ENCODE measurements at places on chromosomes 6 and 20.

DNA sequence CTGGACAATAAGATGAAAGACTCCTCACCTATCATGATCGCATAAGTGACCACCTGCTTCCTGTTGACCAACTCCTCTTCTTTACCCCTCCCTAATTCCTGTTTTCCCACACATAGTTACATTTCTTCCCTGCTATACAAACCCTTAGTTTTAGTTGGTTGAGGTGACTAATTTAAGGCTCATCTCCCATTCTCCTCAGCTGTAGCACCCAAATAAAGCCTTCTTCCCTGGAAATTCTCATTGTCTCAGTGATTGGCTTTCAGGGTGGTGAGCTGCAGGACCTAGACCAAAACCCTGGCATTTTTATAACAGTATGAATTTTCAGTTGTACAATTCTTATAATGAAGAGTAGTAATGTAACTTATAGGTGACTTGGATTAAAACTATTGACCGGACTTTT, 2.1 kb downstream of the FKBP1C start:
- no peak for DNase-seq

DNA sequence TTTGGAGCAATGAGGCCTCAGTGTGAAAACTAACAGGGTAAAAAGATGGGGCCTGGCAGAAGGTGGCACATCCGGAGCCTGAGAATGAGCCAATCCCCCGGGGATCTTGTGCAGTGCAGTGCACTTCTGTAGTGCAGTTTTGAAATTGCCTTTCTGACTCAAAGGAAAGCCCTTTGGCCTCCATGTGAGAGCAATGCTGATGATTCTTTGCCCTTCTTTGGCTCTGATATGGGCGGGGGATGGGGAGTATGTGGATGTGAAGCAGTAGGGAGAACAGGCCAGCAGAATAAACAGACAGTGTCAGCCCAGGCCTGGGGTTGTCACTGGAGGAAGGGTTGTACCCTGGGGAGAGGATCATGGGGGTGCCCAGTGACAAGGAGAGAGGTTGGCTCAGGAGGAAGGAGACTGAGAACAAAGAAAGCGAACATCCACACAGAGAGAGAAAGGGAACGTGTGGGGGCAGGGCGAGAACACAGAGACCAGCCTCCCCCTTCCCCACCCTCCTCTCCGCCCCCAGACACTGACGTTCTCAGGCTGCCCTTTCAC, 351.2 kb downstream of the CDC5L start:
- DNase-seq = peak; percentile 66

DNA sequence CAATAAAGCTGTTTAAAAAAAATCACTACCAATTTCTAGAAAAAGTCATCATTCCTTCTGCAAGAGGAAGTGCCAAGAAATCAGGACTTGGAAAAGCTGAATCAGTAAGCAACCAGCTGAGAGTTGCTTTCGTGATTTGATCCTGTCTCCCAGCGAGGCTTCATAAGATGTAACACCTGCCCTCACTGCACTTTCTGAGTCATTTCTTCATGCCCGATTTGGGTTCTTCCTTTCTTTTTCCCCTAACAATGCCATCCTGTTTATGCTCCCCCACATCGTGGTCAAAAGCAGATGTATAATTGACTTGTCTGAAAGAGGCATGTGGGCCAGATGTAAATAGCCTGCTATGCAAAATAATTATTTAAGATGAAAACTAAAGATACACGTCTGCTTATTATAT, 52.1 kb downstream of the RIPOR2 start:
- peak; percentile 45 for DNase-seq

- peak; percentile 96 for DNase-seq
Observed at GRCh38 chr20:50071039-50071888, 41.7 kb downstream of the UBE2V1 start.

DNA sequence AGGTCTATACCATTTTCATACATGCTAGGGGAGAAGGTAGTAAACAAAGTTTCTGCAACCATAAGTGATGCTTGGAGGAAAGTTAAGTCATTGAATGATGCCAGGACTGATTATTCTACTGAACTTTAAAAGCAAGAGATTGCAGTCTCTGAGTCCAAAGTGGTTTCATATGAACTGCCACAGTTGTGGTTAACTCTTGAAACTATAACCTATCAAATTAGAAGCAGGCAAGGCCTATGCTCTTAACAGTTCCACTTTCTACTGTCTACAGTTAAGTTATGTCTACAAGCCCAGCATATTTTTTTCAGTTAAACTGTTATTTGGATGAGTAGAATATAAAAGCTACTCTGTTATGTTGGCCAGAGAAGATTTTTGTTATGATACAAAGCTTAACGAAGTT, 326.5 kb upstream of the RUNX2 start:
- DNase-seq = no peak

DNA sequence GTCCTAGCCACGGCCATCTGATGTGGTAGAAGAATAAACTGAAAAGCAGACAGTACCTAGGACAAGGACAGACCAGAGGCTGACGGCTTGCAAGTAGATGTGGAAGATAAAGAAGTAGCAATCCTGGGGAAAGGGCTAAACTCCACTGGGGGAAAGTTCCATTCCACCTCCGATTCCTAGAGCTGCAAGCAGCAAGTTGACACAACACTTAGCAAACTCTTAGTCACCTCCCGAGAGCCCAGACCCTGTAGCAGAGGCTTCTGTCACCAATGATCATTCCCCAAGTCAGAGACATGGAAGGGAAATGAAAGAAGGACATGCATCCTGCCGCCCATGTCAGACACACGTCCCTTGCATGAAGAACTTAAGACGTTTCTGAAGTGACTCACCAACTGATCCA, 99.2 kb upstream of the RPS6KA2 start:
- DNase-seq = no peak

GRCh38 chr6:98579079-98579478, 255.3 kb upstream of the POU3F2 start:
- peak; percentile 39 for DNase-seq

DNA sequence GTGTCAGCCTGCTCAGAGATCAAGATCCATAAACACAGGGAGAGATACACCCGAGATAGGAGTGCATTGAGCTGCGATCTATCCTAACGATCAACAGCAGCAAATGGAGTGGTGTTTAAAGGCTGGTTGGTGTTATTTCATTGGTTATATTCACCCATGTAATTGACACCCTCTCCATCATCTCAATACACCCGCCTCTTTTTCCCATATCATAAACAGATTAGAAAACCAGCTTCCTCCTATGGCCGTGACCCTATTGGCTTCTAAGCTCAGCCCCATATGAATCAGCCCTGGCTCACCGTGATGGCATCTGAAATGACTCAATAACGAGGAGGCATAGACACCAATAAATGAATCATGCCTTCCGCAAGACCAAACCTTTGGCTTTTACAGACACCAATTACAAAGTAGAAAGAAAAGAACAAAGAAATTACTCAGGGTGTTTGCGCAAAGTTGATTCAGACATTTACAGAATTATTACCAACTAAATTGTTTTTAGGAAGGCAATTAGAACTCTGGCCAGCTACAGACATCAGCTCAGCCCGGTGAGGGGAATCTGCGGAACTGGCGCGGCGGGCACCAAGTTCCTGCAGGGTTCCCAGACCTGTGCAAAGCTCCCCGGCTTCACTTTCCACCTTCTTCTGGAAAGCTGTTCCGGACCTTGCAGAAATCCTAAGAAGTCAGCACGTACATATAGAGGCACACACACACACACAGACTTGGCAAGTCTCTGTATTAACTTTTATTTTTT, 11.5 kb downstream of the PMEPA1 start:
- DNase-seq = peak; percentile 95

GRCh38 chr6:46203391-46204177, 32.8 kb upstream of the ENPP5 start:
- peak; percentile 14 for DNase-seq
